ENCODE measurements at places on chromosomes 13 and 19.

DNA sequence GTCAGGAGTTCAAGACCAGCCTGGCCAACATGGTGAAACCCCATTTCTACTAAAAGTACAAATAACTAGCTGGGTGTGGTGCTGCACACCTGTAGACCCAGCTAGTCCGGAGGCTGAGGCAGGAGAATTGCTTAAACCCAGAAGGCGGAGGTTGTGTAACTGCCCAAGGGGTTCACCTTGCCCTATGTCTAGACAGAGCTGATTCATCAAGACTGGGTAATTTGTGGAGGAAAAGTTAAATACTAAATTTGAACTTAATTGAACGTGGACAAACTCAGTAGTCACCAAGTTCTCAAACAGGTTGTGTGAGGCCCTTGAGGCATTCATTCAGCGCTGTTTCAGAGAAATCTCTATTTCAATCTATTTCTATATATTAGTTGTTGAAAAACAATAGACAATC, 13.7 kb upstream of the ZNF486 start:
- DNase-seq: no peak

DNA sequence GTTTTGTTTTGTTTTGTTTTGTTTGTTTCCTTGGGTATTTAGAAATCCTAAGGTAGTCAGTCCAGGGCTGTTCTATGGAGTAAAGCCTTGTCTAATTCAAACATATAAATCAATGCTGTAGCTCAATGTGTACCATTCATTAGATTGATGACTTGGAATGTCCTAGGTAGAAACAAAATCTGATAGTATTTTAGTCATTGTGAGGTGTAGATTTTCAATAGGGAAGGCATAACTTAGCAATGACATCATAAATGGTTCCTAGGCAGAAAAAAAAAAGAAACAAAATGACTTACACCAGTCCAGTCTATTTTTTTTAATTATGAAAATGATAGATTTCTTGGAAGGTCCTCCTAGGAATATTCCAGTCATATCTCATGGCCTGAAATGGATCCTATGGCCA, 189.9 kb downstream of the SPRY2 start:
- no peak for DNase-seq

GRCh38 chr19:32404933-32405430, 588 bp upstream of the DPY19L3 start:
- DNase-seq: no peak

DNA sequence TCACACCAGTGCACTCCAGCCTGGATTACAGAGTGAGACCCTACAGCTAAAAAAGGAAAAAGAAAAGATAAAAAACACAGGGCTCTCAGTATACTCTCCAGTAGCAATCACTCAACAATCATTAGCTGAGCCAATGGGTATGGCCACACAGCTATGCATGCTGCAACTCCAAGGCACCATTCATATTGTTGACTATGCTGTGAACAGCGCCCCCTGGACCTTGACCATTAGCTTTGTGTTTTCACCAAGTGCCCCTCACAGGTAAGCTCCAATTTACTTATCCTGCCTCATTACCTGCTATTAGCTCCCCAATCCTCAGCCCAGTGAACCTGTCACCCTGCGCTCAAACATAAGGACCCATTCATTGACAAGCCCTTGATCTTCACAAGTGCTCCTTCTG, 35.8 kb downstream of the ZIC5 start:
- DNase-seq: no peak

- no peak for DNase-seq
Measured at GRCh38 chr13:46577696-46578589, 25.0 kb downstream of the LRCH1 start.

GRCh38 chr19:31770223-31770622, 421.0 kb upstream of the TSHZ3 start:
- DNase-seq: no peak

DNA sequence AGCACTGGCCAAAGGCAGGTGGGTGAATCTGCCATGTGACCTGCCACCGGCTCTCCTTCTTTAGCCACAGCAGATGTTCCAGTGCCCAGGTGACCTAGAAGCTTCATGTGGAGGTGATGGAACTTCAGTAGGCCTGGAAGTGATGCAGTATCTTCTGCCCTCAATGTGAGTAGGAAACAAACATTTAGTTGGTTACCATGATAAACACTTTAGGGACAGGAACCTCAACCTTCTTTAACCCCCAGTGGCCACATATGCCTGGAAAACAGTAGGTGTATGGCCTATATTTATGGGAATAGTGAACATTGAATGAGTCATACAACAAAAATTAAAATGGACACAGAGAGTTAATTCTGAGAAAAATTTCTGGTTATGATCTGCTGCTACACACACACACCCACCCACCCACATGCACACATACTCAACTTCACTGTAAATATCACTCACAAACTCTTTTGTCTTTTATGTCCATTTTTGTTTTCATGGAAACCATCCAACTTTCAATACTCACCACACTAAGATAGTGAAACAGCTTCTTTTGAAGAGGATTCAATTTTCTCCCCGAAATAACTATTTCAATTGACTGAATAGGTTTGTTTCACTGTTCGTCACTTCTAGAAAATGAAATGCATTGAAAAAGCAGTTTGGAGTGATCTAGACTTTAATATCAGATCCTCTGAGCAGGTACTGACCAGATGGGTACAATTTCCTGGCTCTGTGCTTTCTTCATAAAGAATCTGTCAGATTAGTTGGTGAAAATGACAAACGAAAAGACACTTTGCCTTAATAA, 97.3 kb downstream of the STARD13 start:
- DNase-seq: no peak

GRCh38 chr19:6226012-6226411, 53.8 kb downstream of the MLLT1 start:
- DNase-seq: no peak

DNA sequence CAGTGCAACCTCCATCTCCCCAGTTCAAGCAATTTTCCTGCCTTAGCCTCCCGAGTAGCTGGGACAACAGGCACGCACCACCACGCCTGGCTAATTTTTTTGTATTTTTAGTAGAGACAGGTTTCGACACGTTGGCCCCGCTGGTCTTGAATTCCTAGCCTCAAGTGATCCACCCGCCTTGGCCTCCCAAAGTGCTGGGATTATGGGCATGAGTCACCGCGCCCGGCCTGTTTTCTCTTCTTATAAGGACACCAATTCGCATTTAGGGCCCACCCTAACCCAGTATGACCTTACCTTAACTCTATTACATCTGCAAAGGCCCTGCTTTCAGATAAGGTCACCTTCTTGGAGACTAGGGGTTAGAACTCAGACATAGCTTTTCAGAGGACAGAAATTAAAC, 35.1 kb downstream of the TMEM161A start:
- no peak for DNase-seq
